ENCODE measurements at places on chromosomes 13 and 19.

GRCh38 chr13:28251466-28251865 lies 113.1 kb downstream of the PAN3 start:
- DNase-seq, result no peak

DNA sequence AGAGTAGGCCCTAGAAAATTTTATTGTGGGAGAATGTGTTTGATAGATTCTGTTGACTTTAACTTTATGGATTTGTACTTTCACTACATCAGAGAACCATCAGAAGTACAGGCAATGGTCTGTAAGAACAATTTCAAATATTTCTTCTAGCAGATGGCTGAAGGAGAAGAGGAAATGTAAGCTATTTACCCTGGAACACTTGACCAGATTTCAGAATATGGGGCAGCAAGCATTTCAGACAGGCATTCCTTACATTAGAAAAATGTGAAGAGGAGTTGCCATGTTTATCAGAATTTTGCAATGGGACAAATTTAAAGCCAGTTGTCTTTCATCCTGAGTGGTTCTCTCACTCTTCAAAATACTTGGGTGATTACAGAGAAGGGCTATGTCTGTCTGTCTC lies 7.5 kb downstream of the FRY start:
- no peak for DNase-seq

DNA sequence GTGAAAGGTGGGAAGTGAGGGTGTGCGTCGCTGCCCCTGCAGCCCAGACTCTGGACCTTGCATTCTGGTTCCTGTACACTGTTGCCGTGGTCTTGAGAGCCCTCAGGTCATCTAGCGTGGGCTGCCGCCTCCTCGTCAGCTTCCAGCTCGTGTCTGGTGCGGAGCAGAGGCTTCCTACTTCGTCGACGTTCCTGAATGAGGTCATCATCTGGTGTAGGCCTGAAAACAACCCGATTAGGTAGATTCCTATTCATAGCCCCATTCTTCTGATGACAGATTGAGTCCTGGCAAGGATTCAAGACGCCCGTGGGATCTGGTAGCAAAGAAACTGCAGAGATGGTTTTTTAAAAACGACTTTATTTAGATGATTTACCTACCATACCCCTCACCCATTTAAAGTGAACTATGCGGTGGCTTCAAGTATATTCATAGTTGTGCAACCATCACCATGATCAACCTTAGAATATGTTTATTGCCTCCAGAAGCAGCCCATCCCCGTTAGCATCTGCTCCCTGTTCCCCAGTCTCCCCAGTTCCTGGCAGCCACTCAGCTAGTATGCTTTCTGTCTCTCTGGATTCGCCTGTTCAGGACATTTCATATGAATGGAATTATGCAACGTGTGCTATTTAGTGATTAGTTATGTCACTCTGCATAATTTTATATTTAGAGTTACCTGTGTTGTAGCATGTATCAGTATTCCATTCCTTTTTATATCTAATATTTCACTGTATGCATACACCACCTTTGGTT lies 13.8 kb downstream of the NAXD start:
- DNase-seq, result no peak

DNA sequence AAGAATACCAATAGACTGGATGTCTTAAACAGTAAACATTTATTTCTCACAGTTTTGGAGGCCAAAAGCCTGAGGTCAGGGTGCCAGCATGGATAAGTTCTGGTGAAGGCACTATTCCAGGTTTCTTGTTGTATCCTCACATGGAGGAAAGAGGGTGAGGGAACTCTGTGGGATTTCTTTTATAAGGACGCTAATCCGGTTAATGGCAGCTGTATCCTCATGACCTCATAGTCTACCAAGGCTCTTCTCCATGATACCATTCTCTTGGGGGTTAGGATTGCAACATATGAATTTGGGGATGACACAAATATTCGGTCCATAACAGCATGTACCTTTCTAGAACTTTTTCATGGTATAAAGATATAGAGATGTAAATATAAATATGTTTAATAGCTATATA lies 412.0 kb downstream of the LMO7 start:
- no peak for DNase-seq

DNA sequence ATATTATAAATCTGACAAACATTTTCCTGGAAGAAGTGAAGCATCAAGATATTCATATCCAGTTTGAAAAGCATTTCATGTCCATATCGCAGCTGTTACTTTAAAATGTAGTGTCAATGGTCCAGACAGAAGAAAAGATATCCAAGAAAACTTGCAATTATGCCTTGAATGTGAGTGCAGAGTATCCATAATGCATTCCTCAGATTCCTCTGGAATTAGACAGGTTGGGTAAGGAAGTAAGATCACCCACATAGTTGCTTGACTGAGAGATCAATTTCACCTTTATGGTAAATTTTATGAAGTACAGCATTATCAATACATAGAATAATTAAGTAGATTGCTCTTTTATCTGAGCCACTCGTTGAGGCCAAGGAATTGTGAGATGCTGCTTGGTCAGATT lies 327.0 kb upstream of the SLITRK5 start:
- no peak for DNase-seq

- DNase-seq, result no peak
Measured at GRCh38 chr19:15110418-15110815, 3.2 kb downstream of the SYDE1 start.

DNA sequence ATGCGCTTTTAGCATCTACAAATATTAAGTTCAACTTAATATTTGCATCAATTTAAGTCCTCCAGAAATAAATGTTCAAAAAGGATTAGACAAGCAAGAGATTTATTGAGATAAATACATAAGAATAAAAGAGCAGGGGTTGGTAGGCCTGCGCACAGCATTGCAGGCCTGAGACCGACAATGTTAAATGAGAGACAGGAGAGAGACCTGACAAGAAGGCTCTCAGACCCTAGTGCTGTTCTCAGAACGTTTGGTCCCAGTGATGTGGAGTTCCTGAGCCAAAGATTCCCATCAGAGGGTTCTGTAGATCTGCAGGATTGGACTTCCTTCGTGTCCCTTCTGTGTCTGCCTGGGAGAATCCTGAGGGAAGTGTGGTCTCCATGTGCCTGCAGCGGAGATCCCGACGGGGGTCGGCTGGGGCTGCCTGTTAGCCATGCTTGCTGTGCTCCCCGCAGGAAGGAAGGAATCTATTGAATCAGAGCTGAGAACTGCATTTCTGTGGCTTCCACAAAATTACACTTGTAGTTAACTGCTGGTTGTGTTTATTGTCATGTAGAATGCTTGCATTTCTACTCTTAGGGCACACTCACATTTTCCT lies 369.9 kb upstream of the SLC10A2 start:
- no peak for DNase-seq

GRCh38 chr13:113973218-113974164 lies at the start of gene C13orf46:
C13orf46 (minus strand) TSS chr13:113974076; CDS start chr13:113973997, 79 bp downstream.
- DNase-seq, result no peak

DNA sequence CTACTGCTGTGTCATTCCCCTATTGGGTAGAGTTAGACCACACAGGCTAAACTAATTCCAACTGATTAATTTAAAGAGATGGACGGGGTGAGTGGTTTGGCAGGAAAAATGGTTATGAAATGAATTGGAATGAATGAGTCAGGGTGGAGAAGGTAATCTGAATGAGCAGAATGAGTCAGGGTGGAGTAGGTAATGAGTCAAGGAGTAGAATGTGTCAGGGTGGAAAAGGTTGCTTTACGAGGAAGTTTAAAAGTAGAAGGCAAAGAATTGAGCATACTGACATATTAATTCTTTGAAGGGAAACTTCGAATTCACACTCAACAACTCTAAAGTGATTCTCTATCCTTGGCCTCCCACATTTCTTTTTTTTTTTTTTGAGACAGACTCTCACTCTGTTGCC lies 12.7 kb upstream of the ZNF121 start:
- no peak for DNase-seq

GRCh38 chr19:7213628-7214323 lies 80.4 kb downstream of the INSR start:
- no peak for DNase-seq

- no peak for DNase-seq
Measured at GRCh38 chr19:56144376-56144775, 3.3 kb downstream of the ZNF444 start.

GRCh38 chr13:104099750-104100149 lies 1033.5 kb upstream of the SLC10A2 start:
- DNase-seq, result no peak

- DNase-seq, result no peak
Measured at GRCh38 chr19:16336571-16336970, 11.9 kb downstream of the KLF2 start.

DNA sequence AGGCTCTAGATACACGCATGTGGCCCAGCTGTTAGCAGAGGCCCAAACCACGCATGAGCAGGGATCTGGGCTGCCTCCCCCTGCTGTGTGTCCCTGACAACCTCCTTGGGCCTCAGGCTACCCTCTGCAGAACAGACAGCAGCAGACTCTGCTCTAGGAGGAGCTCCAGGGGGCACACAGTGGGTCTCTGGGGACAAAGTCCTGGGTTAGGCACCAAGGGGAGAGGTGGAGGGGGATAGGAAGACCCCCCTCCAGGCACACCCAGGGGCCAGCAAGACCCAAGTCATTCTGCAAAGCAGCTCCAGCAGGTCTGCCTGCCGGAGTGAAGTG lies 8.0 kb downstream of the TINCR start:
- no peak for DNase-seq

DNA sequence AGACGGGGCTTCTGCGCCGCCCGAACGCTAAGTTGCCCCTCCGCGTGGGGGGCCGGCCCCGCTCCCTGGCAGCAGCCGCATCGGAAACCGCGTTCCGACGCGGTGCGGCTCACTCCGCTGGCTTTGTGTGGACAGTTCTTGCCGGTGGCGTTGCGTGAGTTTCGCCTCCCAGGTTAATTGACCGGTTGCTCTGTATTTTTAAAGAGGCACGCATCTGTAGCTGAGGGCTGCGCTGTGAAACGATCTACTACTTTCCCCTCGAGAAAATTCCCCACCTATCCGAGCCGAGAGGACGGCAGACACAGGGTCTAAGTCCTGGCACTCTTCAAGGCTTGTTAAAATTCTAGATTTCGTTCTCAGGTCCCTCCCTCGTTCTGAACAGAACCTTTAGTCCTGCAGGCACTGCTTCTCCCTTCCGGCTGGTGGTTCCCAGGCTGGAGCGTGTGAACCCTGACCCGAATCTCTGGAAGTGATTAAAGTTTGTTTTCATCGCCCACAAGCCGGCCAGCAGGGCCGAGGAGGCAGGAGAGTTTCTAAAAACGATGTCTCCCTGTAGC lies 933 bp downstream of the ARHGEF7 start:
- no peak for DNase-seq

DNA sequence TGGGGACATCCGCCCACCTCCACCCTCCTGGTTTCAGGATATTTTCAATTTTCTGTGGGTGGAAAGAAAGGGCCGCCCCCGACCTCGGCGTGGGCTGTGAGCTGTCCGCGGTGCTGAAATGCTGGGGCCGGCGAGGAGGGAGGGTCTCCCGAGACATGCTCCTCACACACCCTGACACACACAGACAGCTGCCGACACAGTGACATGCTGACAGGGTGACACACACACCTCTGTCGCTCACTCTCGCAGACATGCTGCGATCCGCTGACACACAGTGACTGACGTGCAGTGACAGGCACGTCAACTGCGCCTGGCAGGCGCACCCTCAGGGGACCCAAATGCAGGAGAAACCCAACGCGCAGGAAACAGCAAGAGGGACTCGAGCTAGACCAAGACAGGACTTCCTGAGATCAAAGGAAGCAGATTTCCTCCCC lies 25.1 kb upstream of the MEIS3 start:
- DNase-seq, result no peak

All from NCI-H1436 treated with DMSO at 0.1 percent for 48 hours (cell line).